Vagina (tissue), 2 donors: ENCODE measurements at places on chromosomes 4 and X.

GRCh38 chr4:93127489-93127888 is 701.1 kb upstream of the ATOH1 start:
- no peak overlapping the region for H3K4me3 ChIP-seq
- H3K27ac ChIP-seq: no peak overlapping the region
- DNase-seq: no peak
- no peaks in the 10 kb centered on the region for H3K27me3 ChIP-seq
- no peaks in the 10 kb centered on the region for H3K4me1 ChIP-seq

GRCh38 chr4:55358668-55359067 is 12.6 kb downstream of the SRD5A3 start:
- no peaks in the 10 kb centered on the region for H3K36me3 ChIP-seq
- peak overlapping the region; percentile 11 for H3K4me3 ChIP-seq
- H3K27me3 ChIP-seq: no peaks in the 10 kb centered on the region
- DNase-seq: no peak

DNA sequence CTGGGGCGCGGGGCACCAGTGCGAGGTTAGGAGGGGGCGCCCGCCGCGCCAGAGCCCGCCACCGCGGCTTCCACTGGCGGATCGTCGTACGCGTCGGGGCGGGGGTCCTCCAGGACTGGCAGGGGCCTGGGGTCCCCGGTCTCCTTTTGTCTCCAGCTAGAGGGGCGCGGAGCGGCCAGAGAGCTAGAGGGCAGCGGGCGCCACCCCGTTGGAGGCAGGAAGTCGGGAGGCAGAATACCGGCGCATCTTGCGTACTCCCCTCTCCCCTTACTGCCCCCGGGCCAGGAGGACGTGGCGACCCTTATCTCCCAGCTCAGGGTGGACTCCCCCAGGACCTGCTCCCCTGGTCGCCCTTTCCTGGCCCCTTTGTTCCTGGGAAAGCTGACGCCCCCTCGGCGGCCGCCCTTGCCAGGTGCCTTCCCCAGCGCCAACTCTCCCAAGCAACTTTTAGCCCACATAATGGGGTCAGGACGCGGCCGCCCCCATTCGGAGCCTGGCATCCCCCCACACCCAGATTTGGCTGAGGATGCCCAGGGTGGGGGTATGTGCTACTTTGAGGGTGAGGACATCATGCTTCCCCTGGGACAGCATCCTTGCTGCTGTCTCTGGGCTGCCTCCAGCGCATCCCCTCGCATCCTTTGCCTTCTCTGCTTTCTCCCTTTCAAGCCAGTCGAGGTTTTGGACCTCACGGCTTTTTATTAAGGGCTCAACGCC is 933 bp downstream of the CNKSR2 start:
- DNase-seq: no peak
- H3K4me1 ChIP-seq: no peaks in the 10 kb centered on the region
- H3K27ac ChIP-seq: no peak overlapping the region
- H3K36me3 ChIP-seq: no peaks in the 10 kb centered on the region
- H3K27me3 ChIP-seq: no peaks in the 10 kb centered on the region

- no peak overlapping the region for H3K4me3 ChIP-seq
- no peaks in the 10 kb centered on the region for H3K27me3 ChIP-seq
- H3K4me1 ChIP-seq: no peaks in the 10 kb centered on the region
- H3K27ac ChIP-seq: no peak overlapping the region
Measured at GRCh38 chr4:73311428-73311827, 52.8 kb upstream of the ANKRD17 start.

DNA sequence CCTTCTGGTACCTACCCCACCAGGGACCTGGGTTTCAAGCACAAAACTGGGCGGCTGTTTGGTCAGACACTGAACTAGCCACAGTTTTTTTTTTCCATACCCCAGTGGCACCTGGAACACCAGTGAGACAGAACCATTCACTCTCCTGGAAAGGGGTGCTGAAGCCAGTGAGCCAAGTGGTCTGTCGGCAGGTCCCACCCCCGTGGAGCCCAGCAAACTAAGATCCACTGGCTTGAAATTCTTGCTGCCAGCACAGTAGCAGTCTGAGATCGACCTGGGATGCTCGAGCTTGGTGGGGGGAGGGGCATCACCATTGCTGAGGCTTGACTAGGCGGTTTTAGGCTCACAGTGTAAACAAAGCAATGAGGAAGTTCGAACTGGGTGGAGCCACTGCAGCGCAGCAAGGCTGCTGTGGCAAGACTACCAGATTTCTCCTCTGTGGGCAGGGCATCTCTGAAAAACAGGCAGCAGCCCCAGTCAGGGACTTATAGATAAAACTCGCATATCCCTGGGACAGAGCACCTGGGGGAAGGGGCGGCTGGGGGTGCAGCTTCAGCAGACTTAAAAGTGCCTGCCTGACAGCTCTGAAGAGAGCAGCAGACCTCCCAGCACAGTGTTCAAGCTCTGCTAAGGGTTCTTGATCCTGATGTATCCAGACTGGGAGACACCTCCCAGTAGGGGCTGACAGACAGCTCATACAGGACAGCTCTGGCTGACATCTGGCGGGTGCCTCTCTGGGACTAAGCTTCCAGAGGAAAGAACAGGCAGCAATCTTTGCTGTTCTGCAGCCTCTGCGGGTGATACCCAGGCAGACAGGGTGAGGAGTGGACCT is 223.0 kb downstream of the COX18 start:
- no peaks in the 10 kb centered on the region for H3K4me1 ChIP-seq
- DNase-seq: no peak
- H3K36me3 ChIP-seq: no peaks in the 10 kb centered on the region
- H3K27me3 ChIP-seq: no peaks in the 10 kb centered on the region
- H3K27ac ChIP-seq: no peak overlapping the region

DNA sequence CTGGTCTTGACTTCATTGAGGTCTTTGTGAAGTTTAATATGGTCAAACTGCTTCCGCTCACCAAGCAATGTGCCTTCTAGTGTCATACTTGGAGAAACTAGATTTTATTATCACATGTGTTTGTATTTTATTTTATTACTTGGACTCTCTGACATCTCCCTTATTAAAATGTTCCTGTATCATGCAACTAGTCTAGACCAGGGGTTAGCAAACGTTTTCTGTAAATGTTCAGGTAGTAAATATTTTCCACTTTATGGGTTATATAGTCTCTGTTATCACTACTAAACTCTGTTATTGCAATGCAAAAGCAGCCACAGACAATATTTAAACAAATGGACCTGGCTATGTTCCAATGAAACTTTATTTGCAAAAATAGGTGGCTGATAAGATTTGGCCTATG is 443.8 kb downstream of the MID1IP1 start:
- H3K27me3 ChIP-seq: no peaks in the 10 kb centered on the region
- no peak for DNase-seq
- no peaks in the 10 kb centered on the region for H3K36me3 ChIP-seq
- H3K27ac ChIP-seq: no peak overlapping the region

- H3K4me3 ChIP-seq: no peak overlapping the region
- H3K27me3 ChIP-seq: no peaks in the 10 kb centered on the region
- H3K27ac ChIP-seq: no peak overlapping the region
- H3K4me1 ChIP-seq: peaks cover 5% of the 10 kb centered on the region
- no peak for DNase-seq
- no peaks in the 10 kb centered on the region for H3K36me3 ChIP-seq
Measured at GRCh38 chrX:69126642-69127041, 38.6 kb downstream of the PJA1 start.

DNA sequence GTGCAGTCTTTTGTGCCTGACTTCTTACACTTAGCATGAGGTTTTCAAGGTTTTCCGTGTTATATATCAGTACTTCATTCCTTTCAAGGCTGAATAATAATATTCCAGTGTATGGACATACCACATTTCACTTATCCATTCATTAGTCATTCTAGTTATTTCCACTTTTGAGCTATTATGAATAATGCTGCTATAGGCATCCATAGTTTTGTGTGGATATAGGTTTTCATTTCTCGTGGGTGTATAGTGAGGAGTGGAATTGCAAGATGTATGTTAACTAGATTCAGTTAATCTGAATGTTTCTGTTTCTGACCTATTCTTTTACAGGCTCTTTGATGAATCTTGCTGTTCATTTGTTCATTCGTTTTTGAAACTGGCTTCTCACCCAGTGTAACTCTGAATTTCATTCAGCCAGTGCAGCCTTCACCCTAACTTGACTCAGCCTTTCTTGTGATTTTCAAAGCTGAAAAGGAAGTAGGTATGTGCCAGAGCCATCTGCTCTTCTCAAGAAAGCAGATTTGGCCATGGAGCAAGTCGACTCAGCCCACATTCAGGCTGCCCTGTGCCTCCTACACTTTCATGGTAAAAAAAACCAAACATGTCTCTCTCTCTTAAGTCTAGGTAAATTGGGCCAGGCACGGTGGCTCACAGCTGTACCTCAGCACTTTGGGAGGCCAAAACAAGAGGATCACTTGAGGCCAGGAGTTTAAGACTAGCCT is 56.3 kb upstream of the NOCT start:
- no peaks in the 10 kb centered on the region for H3K27me3 ChIP-seq
- no peaks in the 10 kb centered on the region for H3K36me3 ChIP-seq
- H3K4me3 ChIP-seq: no peak overlapping the region
- H3K27ac ChIP-seq: no peak overlapping the region
- no peak for DNase-seq

DNA sequence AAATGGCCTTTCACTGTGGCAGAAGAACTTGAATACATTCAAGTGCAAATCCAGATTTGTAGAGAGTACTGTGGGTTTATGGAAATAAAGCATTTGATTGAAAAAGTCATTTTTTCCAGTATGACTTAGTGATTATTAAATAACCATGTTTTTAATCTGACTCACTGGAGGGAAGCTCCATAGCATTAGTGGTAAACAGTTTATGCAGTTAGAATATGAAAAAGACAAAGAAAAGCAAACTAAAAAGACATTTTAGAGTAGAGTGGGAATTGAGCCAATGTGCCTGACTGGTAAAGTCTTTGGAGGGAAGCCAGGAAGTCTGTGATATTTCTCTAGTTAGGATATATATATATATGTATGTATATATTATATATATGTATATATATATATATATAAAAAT is 53.4 kb downstream of the FAT4 start:
- H3K27ac ChIP-seq: no peak overlapping the region
- H3K36me3 ChIP-seq: no peaks in the 10 kb centered on the region
- H3K4me1 ChIP-seq: no peaks in the 10 kb centered on the region
- no peak for DNase-seq
- H3K27me3 ChIP-seq: no peaks in the 10 kb centered on the region
- no peak overlapping the region for H3K4me3 ChIP-seq

GRCh38 chr4:171441300-171441941 is 371.8 kb upstream of the GALNTL6 start:
- no peak overlapping the region for H3K27ac ChIP-seq
- H3K27me3 ChIP-seq: no peaks in the 10 kb centered on the region
- H3K4me1 ChIP-seq: no peaks in the 10 kb centered on the region
- H3K36me3 ChIP-seq: no peaks in the 10 kb centered on the region

GRCh38 chr4:76758996-76759395 is 138.9 kb downstream of the SOWAHB start:
- no peak for DNase-seq
- H3K27me3 ChIP-seq: no peaks in the 10 kb centered on the region
- H3K36me3 ChIP-seq: no peaks in the 10 kb centered on the region
- H3K4me1 ChIP-seq: peaks cover 12% of the 10 kb centered on the region
- H3K4me3 ChIP-seq: no peak overlapping the region
- no peak overlapping the region for H3K27ac ChIP-seq

DNA sequence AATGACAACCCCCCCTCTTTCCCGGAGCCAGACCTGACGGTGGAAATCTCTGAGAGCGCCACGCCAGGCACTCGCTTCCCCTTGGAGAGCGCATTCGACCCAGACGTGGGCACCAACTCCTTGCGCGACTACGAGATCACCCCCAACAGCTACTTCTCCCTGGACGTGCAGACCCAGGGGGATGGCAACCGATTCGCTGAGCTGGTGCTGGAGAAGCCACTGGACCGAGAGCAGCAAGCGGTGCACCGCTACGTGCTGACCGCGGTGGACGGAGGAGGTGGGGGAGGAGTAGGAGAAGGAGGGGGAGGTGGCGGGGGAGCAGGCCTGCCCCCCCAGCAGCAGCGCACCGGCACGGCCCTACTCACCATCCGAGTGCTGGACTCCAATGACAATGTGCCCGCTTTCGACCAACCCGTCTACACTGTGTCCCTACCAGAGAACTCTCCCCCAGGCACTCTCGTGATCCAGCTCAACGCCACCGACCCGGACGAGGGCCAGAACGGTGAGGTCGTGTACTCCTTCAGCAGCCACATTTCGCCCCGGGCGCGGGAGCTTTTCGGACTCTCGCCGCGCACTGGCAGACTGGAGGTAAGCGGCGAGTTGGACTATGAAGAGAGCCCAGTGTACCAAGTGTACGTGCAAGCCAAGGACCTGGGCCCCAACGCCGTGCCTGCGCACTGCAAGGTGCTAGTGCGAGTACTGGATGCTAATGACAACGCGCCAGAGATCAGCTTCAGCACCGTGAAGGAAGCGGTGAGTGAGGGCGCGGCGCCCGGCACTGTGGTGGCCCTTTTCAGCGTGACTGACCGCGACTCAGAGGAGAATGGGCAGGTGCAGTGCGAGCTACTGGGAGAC is 1.6 kb downstream of the PCDH10 start:
- DNase-seq: no peak
- peak overlapping the region; percentile 42 for H3K4me3 ChIP-seq
- no peaks in the 10 kb centered on the region for H3K36me3 ChIP-seq
- H3K4me1 ChIP-seq: peaks cover 60% of the 10 kb centered on the region

DNA sequence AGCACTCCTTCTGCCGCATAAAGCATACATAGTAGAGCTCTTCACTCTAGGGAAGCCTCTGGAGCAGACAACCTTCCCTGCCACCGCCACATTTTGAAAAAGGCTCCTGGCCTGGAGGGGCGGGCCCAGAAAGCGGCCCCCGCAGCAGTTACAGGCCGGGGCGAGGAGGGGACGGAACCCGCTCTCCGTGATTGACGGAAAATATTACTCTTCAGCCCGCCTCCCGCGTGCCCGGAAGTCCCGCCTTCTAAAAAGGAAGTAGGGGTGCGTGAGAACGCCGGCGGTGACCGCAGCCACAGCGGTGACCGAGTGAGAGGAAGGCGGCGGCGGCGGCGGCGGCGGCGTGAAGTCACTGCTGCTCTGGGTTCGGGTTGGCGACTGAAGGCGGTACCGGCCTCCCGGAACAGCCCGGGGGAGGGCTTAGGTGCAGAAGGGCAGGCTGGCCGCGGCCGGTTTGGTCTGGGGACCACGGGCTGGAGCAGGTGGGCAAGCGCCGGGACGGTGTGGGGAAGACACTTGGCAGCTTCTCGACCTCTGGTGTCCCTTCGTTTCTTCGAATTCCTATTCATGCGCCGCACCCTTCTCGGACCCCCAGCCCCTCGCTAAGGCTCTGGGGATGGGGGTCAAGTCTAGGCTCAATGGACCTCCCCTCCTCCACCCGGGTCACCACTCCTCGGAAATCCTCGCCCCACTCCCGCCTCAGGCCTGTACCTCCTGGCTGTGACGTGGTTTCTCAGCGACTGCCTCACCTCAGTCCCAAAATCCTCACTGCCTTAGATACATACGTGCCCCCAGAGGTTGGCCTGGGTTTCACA is at the start of gene HCCS:
HCCS (plus strand) TSS at position 296 of the 815 bp plus-strand sequence. CDS start 729 bp downstream, outside the sequence.
- no peaks in the 10 kb centered on the region for H3K27me3 ChIP-seq
- DNase-seq: no peak
- peaks cover 15% of the 10 kb centered on the region for H3K4me1 ChIP-seq
- peak within 1 kb of the TSS; percentile 67 for H3K4me3 ChIP-seq
- H3K27ac ChIP-seq: peak within 1 kb of the TSS; percentile 82
- no peaks in the 10 kb centered on the region for H3K36me3 ChIP-seq

GRCh38 chrX:74232859-74233258 is 71.1 kb upstream of the ZCCHC13 start:
- no peaks in the 10 kb centered on the region for H3K36me3 ChIP-seq
- no peaks in the 10 kb centered on the region for H3K4me1 ChIP-seq
- no peak for DNase-seq
